Activated CD8-positive, alpha-beta memory T cell treated with anti-CD3 and anti-CD28 coated beads for 4 hours (primary cell): ENCODE measurements at places on chromosomes 3 and 15.

DNA sequence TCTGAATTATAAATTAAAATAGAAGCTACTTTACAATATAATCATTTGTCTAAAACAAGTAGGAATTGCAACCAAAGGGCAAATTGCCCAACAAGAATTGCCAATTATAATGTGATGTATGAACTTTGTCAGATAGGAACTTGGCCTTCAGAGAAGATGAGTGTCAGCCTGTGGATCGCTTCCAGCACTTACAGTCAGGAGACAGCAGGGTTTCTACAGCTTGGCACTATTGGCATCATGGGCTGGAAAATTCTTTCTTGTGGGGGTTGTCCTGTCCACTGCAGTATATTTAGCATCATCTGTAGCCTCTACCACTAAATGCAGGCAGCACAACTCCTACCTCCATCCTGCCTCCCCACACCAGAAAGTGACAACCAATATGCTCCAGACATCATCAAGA is 48.1 kb upstream of the CRBN start:
- DNase-seq, result no peak

DNA sequence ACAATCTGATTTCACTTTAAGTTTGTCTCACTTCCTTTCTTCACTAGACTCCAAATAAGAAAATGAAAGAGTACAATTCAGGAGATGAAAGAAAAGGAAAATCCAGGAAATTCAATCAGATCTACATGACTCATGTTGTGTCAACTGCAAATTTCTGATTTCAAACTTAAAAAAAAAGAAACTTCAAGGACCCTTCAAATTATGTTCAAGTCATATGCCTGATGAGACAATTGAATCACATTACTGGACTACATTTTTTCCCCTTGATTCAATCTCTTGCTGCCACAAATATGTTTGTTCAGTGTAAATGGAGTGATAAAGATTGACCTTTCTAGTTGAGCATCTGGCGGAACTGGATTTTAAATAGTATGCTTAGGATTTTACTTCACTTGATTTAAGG is 37.4 kb downstream of the FRMD5 start:
- DNase-seq, result no peak

DNA sequence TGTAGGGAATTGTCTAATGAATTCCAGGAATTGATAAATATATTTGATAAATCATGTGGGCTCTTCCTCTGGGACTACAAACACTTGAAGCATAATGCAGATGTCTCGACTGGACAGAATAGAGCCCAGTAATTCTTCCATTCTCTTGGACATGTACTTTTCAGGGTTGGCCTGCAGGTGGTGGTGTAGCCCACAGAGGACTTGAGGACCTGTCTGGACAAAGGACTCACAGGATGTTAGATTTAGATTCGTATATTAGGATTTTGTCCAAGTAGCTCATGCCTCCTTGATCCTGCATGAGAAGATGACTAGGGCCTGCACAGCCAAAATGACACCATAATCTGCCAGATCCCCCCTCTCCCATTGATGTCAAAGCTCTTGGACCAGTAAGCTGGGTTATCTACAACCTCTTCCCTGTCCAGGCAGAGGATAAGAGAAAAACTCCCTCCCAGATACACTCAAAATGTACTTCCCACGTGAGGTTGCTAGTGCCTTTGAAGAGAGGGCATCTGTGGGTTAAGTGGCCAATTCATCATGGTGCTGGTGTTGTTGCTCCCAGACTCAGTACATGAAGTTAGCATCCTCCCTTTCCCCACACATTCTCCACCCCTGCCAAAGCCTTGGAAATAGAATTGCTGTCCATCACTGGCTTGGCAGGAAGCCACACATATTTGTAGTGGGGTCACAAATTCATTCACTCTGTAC is 88.6 kb upstream of the ZNF280D start:
- DNase-seq, result peak; percentile 12

DNA sequence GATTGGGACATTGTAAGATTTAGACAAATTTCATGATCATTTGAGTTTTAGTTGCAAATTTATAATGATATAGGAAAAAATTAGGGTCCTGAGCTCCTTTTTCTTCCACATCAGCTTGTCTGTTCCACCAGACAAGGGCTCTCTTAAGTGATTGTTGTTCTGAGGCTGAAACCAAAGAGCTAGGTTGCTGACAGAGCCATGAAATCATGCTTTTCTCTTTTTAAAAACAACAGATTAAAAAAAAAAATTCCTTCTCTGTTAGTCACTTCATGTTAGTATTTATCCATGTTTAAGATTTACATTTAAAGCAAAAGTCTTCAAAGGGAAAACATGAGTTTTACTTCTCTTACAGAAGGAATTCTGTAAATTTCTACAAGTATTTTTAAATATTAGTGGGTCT is 56.8 kb downstream of the ATP2C1 start:
- DNase-seq, result no peak

DNA sequence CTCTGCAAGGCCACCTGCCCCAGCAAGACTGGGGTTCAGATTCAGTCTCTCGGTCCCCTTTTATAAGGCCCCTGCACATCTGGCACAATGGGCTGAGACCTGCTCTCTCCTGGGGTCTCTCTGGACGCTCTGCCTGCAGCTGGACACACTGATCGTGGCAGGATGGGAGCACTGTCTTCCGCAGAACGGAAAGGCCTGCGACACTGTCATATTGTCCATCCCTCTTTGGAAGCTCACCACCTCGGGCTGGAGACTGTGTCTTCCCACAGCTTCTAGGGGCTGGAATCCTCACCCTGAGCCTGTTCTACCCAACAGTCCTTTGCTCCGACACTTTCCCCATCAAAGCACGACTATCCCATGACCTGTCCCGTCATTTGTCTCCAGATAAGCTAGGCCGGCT is 11.5 kb upstream of the IGDCC4 start:
- DNase-seq, result no peak

- DNase-seq, result no peak
These were observed 270.8 kb downstream of the CACNA2D3 start for GRCh38 chr3:54393150-54393549.

DNA sequence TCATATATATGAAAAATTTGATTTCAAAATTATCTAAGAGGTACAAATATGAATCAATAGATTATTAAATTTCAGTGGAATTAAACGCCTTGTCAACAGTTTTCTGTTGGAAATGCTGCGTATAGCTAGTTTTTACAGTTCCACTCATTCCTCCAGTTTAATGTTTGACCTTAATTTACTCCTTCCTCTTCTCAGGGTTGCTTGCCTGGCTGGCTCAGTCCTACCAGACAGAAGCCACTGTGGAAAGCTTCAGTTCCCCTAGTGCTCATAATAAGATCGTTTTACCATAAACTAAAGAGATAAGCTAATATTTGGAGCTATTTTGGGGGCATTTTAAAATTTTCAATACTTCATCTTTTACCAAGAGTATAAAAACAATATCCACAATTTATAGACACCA is 22.8 kb downstream of the EMC7 start:
- DNase-seq, result no peak

GRCh38 chr15:39312984-39313383 is 267.9 kb upstream of the THBS1 start:
- DNase-seq, result no peak

- no peak for DNase-seq
These were observed 77.3 kb upstream of the TSPAN3 start for GRCh38 chr15:77148191-77148590.

- DNase-seq, result no peak
These were observed 26.1 kb downstream of the GASK1A start for GRCh38 chr3:43005253-43005652.

DNA sequence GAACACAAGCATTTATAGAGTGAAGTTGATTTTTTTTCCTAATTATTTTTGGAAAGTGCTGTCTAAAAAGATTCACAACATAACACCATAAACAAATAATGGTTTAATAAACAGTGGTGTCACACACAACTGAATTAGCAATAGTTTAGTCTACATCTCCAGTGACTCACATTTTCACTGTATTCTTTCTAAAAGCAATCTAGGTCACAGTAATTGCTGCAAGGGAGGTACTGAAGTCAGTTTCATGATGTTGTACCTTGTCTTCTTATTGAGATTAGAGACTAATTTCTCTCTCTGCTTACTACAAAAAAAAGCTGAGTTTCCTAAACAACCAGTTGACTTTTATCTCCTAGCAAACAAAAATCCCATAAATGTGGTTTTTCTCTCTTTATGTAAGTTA is 29.6 kb downstream of the PLSCR4 start:
- DNase-seq, result no peak

DNA sequence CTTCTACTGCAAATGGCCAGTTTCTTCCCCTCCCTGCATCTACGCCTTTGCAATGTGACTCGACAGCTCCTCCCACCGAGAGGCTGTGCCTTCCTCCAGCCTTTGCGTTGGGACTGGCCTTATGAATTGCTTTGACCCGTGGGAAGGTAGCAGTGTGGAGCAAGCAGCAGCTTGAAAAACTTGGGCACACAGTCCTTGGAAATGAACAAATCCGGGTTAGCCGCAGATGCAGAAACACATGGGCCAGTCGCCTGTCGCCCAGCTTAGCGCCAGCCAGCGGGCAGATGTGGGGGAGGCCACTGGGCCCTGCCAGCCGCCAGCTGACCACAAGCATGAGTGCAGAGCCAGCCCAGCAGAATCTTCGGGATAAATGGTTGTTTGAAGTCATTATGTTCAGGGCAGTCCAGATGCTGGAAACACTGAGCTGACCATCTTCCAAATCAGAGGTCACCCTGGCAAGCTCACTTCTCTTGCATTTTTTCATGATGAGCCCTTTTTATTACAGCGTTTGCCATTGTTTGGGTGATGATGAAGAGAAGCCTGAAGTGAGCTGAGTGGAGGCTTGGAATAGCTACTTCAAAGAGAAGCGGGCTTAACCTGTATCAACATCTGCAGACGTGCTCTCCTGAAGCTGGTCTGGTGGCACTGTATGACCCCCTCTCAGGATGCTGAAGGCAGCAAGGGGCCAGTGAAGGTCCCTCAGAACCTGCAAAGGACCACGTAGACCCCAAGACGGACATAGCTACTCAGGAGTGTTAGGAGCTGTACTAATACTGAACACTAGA is 9.8 kb downstream of the SELENOS start:
- DNase-seq, result no peak

DNA sequence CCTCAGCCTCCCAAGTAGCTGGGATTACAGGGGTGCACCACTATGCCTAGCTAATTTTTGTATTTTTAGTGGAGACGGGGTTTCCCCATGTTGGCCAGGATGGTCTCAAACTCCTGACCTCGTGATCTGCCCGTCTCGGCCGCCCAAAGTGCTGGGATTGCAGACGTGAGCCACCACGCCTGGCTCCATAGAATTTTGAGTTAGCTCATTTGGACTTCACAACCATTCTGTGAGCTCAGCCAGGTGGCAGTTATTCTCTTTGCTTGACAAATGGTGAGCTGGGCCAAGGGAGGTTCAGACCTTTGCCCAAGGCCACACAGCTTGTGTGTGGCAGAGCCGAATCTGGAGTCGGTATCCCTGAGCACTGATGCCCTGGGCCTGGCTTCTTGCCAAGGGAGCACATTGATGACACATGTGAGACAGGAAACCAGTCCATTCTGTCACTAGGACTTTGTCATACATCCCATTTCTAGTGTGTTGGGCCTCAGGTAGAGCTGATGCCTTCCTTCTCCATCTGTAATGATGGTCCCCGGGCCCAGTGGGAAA is 17.6 kb downstream of the PODXL2 start:
- no peak for DNase-seq

DNA sequence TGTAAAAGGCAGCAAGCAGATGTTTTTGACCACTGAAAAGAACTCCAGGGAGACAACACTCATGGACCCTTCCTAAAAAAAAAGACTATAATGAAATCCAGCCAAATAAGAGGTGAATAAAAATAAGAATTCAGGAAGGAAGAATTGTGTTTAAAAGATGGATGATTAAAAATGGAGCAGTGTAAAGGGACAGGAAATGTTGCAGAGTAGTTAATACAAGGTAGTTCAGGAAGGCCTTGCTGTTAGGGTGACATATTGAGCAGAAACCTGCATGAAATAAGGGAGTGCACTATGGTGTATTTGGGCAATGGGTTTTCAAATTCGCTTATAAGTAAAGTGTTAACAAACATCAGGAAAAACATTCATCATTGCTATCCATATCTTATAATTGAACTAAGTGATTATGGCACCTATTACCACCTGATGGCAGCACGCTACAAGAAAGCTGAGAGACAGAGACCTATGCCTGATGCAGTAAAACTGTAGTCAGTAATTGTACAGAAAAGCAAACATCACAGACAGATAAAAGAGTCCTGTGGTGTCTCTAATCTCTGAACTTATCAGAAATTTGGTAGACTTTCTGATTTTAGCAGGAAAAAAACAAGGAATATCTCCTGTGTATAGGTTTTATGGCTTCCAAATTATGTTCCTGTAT is 5.8 kb upstream of the DBR1 start:
- DNase-seq, result no peak

- no peak for DNase-seq
These were observed 35.0 kb upstream of the PLCL2 start for GRCh38 chr3:16849795-16850194.

GRCh38 chr15:34984889-34985630 is 3.0 kb downstream of the ZNF770 start:
- no peak for DNase-seq

DNA sequence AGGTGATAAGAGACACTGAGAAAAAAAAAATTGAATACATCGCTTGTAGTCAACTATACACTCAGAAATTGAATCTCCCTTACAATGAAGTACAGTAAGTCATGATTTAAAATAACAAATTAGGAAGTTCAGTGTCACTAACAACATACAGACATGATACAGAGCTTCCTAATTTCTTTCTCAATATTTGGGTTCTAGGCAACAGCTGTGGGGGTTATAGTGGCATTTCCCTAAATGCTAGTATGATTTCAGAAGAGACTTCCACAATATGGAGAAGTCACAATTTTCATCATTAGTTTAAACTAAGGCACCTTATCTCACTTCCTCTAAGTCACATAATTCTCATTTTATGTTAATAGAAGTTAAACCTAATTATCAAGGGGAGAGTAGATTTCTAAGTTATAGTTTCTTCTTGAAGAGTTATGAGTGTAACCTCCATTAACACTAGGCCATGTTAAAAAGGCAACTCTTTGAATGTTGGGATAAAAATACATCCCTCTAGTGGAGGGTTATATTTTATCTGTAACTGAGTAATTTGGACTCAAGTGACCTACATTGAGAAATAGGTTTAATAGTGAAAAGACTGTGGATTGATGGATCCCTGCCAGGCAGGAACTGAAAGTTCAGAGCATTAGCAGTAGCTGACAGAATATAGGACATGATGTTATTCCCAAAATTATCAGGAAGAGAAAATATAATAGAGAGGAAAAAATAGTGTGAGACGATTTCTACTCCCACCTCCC is 286.0 kb upstream of the SUCLG2 start:
- no peak for DNase-seq

- DNase-seq, result no peak
These were observed 7.7 kb upstream of the KY start for GRCh38 chr3:134658555-134658954.
